ENCODE measurements at places on chromosomes 12 and 14. TPM values are rescaled to one million over a fixed set of nuclear protein-coding genes. Genes with fewer than 3 reads are reported as not detected.

The INSM2 gene
- not detected for total RNA-seq

The PLCZ1 gene
- not detected for total RNA-seq

The CCDC177 gene
- not detected for total RNA-seq

The FAM181A gene
- total RNA-seq, result not detected

The SMIM41 gene
- not detected for total RNA-seq

The FAM222A gene
- 0.39 TPM for total RNA-seq

The VRTN gene
- not detected for total RNA-seq

The ZDHHC22 gene
- not detected for total RNA-seq

The ARHGAP9 gene
- total RNA-seq, result not detected

The FOXN4 gene
- not detected for total RNA-seq

The STX2 gene
- total RNA-seq, result 29.7 TPM

GRCh38 chr14:94691660-94692034, 78.3 kb downstream of the GSC start:
- DNase-seq, result peak; percentile 53

- DNase-seq, result no peak
Measured at GRCh38 chr14:96905065-96905464, 107.9 kb downstream of the VRK1 start.

DNA sequence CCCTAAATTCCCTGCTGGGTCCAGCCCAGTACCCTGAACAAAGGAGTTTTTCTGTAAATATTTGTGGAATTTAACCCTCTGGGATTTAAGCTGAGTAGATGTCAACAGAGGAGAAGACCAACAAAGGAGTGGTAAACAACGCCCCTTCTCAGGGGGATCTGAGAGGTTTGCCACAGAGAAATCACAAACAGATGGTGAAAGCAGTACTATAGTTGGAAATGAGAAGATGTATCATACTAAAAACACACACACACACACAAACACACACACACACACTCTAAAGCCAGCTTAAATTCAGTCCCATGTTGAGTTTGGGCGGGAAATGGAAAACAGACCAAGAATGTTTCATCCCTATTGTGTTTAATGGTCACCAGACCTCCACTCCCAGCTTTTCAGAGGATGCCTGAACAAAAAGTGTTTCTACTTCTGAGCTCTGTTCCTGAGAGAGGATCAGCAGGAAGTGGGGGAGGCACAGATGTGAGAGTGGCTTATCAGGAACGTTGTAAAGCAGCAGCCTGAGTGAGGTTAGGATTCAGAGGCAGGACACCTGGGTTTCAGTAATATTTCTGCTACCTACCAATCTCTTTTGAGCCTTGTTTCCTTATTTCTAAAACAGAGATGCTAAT, 3.2 kb downstream of the BIN2 start:
- peak; percentile 42 for DNase-seq

DNA sequence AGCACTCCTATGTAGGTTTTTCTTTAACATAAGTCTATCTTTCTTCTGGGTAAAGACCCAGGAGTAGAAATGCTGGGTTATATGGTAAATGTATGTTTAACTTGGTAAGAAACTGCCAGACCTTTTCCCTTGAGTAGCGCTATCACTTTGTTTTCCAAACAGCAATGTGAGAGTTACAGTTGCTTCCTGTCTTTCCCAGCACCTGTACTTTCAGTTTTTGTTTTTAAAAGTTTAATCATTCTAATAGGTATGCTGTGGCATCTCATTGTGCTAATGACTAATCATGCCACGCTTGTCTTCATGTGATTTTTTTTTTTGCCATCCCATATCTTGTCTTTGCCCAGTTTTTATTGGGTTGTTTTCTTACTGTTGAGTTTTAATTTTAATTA, 28.1 kb downstream of the GIT2 start:
- DNase-seq, result no peak

- no peak for DNase-seq
Measured at GRCh38 chr14:104133496-104133895, 4.9 kb upstream of the KIF26A start.

GRCh38 chr14:101776344-101776743, 14.8 kb downstream of the PPP2R5C start:
- no peak for DNase-seq

DNA sequence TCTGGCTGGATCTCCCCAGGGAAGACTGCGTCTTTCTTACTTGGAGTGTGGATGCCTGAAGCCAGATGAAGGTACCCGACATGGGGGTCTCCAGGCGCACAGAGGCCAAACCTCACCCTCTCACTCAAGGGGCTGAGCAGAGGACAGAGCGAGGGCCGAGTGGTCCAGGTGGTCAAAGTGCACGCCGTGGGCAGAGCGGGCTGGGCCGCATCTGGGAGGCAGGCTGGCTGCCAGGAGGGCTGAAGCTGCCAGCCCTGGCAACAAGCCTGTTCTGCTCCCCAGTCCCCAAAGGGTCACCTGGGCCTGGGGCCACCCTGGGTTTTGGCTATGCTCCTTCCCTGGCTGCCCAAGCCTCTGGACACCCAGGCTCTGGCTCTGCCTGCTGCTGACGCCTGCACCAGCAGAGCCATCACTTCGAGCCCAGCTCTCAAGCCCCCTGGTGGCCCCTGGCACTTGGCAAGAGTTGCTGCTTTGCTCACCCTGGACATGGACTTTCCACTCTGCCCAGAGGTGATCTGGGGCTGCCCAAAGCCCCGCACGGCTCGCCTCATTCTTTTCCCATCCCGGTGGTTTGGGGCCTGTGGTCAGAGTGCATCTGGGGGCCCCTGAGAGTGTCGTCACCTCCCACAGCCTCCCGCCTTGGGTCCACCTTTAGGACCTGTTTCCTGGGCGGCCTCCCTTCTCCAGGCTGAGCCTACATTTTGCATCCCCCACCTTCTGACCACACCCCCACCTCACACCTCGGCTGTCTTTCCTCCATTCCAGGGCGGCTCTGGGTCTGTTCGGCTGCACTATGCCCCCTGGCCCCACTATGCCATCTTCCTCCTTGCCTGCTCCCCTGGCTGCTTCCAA, 2.8 kb downstream of the ADSS1 start:
- DNase-seq, result no peak

DNA sequence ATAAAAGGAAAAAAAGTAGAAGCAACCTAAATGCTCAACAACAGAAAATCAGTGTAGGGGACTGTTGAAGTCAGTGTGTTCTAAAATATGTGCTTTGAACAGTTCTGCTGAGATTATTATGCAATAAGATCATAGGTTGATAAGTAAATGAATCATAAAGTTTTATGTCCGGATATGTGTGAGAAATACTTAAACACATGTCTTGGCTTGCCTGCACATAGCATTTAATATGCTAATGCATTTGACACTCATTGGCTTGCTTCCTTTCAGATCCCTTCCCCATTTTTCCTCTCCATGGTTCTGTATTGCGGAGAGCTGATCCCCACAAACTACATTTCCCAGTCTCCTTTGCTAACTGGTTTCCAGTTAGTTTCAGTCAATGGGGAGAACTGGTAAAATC, 573.8 kb upstream of the TBX3 start:
- no peak for DNase-seq

GRCh38 chr12:32499048-32499447, 99.7 kb downstream of the FGD4 start:
- DNase-seq, result no peak

GRCh38 chr14:91417120-91417982, at the start of gene CCDC88C:
Gene CCDC88C (minus strand): TSS chr14:91417820. CDS start chr14:91417690, 130 bp downstream.
- no peak for DNase-seq

GRCh38 chr14:59177262-59177661, 11.2 kb upstream of the DAAM1 start:
- peak; percentile 24 for DNase-seq

DNA sequence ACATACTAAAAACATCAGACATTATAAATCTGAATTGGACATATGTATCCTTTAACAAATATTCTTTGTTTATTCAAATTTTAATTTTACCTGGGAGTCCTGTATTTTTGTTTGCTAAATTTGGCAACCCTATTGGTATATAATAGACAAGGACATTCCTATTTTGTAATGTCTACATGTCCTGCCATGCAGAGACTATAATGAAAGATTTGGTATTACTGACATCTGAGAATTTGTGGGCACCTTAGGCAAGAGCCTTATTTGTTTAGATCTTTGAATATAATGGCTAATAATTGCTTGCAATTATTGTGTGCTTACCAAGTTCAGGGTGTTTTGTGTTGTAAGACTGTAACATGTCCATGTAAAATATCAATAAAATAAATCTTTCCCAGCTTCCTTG, 334.4 kb downstream of the KCNH5 start:
- DNase-seq, result no peak

- no peak for DNase-seq
Measured at GRCh38 chr12:52946797-52947547, 1.9 kb upstream of the KRT18 start.

GRCh38 chr12:125114365-125115141, 49.3 kb downstream of the AACS start:
- DNase-seq, result no peak

DNA sequence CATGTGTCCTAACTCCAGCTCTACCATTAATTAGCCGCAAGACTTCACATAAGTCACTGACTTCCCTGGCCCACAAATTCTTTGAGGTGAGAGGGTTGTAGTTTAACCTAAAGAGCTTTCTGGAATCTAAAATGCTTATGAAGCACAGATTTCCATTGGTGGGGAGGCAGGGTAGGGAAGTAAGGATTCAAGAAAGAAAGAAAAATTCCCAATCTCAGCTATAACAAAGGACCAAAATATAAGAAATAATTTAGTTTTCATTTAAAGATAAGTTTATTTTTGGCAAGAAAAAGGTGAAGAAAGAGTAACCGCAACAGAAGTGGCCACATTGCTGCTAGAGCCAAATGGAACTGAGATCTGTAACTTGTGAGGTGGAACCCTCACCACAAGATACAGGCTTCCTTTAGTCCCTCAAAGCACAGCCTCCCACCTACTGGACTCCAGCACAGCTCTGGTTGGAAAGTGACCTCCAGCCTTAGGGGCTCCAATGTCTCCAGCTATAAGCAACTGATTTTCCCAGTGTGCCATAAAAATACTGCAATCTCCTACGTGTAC, 23.6 kb downstream of the DAD1 start:
- DNase-seq, result no peak

DNA sequence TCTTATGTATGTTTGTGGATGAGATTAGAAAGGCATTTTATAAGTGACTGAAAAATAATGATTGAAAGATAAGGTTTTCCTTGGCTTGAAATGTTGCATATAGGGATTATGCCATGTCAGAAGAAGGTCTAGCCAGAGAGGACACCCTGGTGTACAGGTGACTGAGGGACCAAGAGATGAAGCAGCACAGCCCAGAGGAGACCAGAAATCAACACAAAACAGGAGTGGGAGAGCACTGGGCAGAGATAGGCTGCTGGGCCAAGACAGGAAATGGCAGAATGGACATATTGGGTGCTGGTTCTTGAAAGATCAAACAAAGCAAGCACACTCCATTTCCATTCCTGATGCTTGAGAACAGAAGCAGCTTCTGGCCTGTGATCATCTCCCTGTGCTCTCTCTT, 24.4 kb upstream of the FRMD6 start:
- DNase-seq, result no peak

DNA sequence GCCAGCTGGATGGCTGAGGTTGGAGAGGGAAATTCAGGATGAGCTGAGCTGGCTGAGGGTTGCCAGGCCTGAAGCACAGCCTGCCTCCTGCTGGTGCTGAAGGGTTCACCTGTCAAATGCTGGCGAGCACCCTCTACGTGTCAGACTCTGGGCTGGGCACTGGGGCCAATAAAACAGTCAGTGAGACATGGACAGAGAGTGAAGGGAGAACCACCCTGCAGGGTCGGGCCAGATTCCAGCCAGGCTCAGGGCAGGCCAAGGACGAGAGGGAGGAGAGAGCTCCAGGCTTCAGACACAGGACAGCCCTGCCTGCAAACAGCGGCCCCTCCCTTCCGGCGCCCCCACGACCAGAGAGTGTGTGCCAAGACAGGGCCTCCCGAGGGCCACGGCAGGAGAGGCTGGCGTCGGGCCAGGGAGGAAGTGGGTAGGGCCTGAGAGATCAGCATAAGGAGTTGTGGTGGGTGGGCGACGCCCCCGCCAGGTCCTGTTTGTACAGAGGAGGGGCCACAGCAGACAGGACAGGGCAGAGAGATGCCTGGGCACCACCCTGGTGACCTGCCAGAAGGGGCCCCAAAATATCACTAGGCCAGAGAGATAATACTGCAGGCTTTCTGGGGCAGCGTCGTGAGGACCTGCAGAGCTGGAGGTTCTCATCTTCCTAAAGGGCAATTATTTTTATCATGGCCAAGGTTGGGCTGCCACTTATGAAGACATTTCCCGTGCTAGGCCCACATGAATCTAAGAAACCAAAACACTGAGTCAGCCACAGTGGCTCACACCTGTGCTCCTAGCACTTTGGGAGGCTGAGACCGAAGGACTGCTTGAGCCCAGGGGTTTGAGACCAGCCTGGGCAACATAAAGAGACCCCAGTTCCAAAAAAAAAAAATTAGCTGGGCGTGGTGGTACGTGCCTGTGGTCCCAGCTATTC, 73.1 kb upstream of the GPR68 start:
- DNase-seq, result peak; percentile 11

- DNase-seq, result no peak
Measured at GRCh38 chr12:72082986-72083820, 144.6 kb downstream of the TPH2 start.

DNA sequence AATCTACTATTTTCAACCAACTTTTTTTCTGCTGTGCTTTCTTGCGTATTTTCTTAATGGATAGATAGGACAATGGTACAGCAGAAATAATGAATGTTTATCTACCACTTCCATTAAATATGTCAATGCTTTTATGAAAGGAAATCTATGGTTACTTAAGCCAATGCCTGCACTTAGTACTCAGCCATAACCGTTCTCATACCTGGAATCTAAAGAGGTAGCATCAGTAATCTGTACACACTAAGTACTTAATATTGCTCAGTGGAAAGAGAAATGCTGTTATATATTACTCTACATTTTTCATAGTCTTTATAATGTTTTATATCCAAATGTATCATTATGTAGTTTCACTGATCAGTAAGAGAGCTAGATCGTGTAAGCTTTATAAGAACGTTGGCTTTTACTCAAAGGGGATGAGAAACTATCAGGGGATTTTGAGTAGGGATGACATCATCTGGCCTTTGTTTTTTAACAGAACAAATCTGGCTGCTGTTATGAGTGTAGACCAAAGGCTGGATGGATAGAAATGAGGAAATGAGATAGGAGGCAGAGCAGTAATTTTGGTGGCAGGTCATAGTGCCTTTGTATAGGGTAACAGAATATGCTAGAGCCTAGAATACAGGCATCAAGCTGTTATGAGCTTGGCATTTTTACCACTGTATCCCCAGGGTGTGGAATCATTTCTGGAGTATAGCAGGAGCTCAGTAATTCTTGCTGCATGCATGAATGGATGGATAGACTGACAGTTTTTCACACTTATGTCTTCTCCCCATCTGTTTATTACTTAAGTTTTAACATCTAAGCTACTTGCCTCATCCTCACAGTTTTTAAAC, 34.0 kb downstream of the ALG10B start:
- DNase-seq, result no peak

- peak; percentile 47 for DNase-seq
Measured at GRCh38 chr14:54420478-54421142, 20.6 kb downstream of the CNIH1 start.

- no peak for DNase-seq
Measured at GRCh38 chr14:75970989-75971388, 10.8 kb downstream of the TGFB3 start.

GRCh38 chr14:75268633-75269550, 9.7 kb upstream of the FOS start:
- no peak for DNase-seq

GRCh38 chr12:130145731-130146130, 16.5 kb upstream of the FZD10 start:
- no peak for DNase-seq

GRCh38 chr12:8033153-8034044, 883 bp downstream of the FOXJ2 start:
- DNase-seq, result peak; percentile 36

- DNase-seq, result peak; percentile 6
Measured at GRCh38 chr14:23483236-23483854, 13.8 kb downstream of the NGDN start.

GRCh38 chr14:105273062-105273461, 24.7 kb downstream of the BTBD6 start:
- no peak for DNase-seq

All from RPMI7951 (cell line).